ENCODE measurements at places on chromosomes 5 and 9.

DNA sequence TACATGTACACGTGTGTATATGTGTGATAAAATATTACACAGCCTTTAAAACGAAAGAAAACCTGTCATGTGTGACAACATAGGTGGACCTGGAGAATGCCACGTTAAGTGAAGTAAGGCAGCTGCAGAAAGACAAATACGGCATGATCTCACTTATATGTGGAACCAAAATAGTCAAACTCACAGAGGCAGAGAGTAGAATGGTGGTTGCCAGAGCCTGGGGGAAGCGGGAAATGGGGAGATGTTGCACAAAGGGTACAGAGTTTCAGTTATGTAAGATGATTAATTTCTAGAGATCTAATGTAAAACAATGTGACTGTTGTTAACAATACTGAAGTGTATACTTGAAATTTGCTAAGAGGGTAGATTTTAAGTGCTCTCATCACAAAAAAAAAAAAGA lies 34.8 kb downstream of the ADAMTS12 start:
- DNase-seq = no peak

DNA sequence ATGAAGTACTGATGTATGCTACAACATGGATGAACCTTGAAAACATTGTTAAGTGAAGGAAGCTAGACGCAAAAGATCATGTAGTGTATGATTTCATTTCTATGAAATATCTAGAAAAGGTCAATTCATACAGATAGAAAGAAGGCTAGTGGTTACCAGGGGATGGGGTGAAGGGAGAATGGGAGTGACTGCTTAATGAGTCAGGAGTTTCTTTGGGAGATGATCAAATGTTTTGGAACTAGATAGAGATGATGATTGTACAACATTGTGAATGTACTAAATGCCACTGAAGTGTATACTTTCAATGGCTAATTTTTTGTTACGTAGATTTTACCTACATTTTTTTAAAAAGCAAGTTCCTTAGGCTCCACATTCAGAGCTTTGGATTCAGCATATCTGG lies 14.9 kb upstream of the DELE1 start:
- no peak for DNase-seq

DNA sequence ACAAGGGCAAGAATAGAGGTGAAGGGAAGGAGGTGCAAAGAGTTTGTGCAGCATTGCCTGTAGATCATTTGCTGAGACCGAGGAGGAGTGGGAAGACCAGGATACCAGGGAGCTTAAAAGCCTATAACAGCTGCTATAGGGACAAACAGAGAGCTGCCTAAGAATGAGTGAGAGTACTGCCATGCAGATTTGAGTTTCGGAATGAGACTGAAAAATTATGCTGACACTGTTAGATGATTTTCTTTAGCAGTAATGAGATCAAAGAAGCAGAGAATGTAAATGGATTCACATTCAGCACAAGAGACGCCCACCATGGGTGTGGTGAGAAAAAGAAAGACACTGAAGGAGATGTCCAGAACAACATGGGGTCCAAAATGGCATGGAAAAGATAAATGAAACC lies 69.7 kb downstream of the EPB41L4A start:
- no peak for DNase-seq

DNA sequence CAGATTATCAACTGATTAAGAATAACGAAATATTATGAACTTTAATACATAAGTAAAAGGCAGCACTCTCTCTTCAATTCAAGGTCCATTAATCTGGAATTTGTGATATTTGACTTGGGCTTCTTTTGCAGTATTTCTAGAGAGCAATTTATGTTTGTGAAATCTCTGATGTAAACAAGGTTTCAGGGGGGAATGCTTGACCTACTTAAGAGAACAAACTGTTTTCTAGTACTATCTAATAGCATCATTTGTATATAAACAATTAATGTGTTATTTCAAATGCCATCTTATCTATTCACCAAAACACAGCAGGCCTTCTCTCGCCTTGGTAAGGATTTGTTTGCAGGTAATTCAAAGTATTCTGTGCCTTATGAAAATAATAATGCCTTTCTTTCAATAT lies 103.6 kb upstream of the FST start:
- no peak for DNase-seq

DNA sequence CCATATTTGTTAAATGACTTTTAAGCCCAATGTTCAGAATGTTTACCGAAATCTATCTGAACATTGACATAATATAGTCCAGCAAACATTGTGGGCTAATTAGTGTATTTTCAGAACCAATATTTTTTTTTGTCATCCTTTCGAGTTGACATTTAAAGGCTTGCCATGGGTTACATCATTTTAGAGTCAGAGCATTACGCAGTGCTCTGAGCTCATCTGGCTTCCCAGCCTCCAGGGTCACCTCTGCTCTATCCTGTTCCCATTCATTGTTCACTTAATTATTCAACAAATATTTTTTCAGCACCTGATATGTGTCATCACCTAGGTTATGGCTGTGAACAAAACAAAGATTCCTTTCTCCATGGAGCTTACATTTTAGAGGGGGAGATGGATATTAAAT lies 80.2 kb downstream of the SREK1 start:
- no peak for DNase-seq

DNA sequence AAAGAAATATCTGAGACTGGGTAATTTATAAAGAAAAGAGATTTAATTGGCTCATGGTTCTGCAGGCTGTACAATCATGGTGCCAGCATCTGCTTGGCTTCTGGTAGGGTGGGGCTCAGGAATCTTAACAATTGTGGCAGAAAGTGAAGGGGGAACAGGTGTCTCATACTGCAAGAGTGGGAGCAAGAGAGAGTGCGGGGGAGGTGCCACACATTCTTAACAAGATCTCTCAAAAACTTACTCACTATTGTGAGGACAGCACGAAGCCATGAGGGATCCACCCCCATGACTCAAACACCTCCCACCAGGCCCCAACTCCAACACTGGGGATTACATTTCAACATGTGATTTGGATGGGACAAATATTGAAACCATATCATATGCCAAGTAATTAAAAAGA lies 70.1 kb upstream of the PANK3 start:
- DNase-seq = no peak

DNA sequence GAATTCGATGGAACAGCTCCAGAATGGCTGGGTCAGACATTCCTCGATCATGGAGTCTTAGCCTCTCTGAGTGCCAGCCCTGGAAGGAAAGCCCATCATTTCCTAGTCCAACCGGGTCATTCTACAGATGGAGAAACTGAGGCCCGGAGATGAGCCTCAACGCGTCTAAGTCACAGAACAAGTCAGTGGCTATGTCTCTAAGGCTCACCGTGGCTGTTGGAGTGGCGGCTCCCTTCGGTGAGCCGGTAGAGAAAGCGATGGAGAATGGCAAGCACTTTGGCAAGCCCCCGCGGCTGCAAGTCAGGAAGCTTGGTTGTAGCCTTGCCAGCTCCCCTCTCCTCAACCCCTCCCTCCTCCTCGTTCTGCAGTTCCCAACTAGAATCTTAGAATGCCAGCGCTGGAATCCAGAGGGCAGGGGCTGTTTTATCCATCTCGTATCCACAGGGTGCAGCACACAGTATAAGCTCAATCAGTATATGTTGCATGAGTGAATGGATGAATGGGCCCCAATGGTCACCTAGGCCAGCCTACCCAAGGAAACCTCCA lies 438 bp upstream of the ARSI start:
- no peak for DNase-seq

GRCh38 chr5:2373631-2374030 lies 377.8 kb downstream of the IRX2 start:
- DNase-seq = no peak

GRCh38 chr5:85938201-85938600 lies 679.5 kb upstream of the COX7C start:
- no peak for DNase-seq

DNA sequence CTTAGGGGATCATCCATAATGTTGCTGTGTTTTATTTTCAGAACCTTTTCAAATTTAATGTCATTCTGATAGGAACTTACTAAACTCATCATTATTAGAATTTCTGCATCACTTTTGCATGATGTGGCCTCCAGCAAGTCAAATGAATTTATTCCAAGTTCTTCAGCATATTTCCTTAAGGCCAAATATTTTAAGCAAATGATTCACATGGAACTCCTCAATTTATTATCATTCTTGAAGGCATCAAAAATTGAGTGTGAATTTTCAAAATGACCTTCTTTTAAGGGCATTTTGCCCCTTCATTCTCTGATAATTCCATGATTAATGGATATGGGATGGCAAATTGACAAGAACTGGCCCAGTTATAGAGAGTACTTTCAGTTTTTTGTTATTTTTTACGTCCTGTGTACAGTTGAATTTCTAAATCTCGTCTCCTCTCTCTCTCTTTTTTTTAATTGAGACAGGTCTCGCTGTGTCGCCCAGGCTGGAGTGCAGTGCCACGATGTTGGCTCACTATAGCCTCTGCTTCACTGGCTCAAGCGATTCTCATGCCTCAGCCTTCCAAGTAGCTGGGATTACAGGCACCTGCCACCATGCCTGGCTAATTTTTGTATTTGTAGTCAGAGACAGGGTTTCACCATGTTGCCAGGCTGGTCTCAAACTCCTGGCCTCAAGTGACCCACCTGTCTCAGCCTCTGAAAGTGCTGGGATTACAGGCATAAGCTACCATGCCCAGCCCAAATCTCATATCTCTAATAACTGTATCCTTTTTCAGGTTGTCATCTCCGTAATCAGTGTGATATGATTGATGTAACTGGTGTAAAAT lies 29.1 kb downstream of the GPR21 start:
- no peak for DNase-seq

DNA sequence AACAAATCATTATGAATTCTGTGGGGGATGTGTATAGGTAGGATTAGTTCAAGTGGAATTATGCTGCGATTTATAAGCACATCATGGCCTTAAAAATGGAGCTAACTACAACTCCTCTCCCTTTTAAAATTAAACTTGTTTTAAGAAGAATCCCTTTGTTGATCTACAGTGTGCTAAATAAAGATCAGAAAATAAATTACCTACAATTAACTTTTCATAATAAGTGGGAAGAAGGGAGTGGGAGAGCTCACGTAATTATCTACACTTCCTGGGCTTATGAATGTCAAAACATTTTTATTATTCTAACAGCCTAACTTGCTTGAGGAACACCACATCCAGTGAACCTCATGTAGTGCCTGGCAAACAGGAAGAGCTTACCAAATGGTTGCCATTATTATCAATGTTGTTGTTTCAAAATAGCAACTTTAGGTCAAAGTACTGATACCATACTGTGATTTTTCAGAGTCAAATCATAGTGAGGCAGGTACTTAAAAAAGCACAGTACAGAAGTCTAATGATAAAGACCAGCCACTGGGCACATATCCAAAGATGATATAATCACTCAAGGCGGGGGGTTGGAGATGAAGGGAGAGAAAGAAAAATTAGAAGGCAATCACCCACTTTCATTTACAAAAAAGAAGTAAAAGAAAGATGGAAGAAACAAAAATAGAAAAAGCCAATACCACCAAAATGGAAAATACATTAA lies 174.0 kb downstream of the RAPGEF6 start:
- no peak for DNase-seq

- no peak for DNase-seq
Measured at GRCh38 chr5:72452515-72453245, 54.5 kb downstream of the ZNF366 start.

- no peak for DNase-seq
Measured at GRCh38 chr9:137544176-137544760, 5.9 kb downstream of the PNPLA7 start.

- DNase-seq = no peak
Measured at GRCh38 chr9:71781391-71781790, 13.1 kb upstream of the CEMIP2 start.

DNA sequence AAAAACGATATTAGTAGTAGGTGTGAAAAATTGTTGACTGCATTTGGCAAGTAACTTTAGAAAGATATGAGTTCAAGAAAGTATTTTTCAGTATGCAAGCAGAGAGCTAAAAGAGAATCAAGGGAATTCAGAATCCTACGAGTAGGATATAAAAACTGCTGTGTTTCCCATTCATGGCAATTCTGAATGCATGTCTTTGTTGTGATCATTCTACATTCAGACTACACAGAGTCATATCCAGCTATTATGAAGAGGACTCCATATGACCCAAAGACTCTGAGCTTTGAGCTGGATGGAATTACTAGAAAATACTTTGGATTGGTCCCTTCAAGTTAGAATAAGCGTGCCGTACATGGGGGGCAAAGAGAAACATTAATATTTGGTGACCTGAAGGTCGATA lies 12.0 kb downstream of the IFNE start:
- DNase-seq = no peak

Measured in stimulated activated CD8-positive, alpha-beta memory T cell treated with anti-CD3 and anti-CD28 coated beads, Interleukin-12 subunit alpha, Interleukin-12 subunit beta, amount 100 ng/mL, for 1 hour (primary cell).